Activated CD4-positive, alpha-beta T cell treated with anti-CD3 and anti-CD28 coated beads, Interleukin-2, amount 50 U/mL, for 1 hour (primary cell): ENCODE measurements at places on chromosomes 1 and 21.
A peak's percentile ranks its signal among the peaks of the same experiment; 100 is the strongest.

GRCh38 chr1:243462929-243463697, 207.3 kb downstream of the SDCCAG8 start:
- DNase-seq = no peak

- DNase-seq = no peak
Observed at GRCh38 chr1:158728510-158729225, 8.1 kb upstream of the OR6K3 start.

- DNase-seq = no peak
Observed at GRCh38 chr1:169081503-169082123, 24.9 kb upstream of the ATP1B1 start.

- no peak for DNase-seq
Observed at GRCh38 chr1:214471458-214471857, 79.9 kb downstream of the PTPN14 start.

GRCh38 chr1:146036965-146037646, 15.6 kb upstream of the HJV start:
- DNase-seq = peak; percentile 69

GRCh38 chr1:217564833-217565232, 66.1 kb downstream of the GPATCH2 start:
- DNase-seq = no peak

- no peak for DNase-seq
Observed at GRCh38 chr1:162703708-162704107, 71.4 kb downstream of the DDR2 start.

GRCh38 chr1:206926286-206926685, 4.5 kb upstream of the FCMR start:
- no peak for DNase-seq

DNA sequence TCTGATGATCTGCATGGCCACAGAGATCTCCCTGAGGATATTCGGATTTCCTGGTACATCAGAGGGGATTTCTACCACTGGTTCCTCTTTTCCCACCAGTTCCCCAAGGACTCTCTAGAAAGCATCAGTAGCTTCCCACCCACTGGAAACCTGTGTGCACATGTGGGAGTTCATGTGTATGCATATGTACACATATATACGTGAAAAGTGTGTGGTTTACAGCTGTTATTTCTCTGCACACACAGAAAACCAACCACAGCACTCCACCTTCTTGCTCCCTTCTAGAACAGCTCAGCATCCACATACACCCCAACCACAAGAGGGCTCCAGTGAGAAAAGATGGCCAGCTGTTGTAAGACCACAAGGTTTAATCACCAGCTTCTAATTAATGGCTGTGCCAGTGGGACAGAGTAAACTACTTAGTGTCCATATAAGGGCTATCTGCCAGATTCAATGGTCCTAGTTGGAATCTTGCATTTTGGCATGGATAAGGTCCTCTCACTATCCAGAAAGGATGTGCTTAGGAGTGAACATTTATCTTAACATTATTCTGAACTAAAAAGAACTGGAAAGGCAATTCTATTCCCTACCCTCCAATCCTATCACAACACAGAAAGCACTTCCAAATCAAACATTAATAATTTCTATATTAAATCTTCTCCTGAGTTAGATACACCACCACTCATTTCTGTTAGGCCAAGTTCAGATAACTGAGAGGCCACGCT, 24.1 kb downstream of the GPR3 start:
- DNase-seq = peak; percentile 41

- no peak for DNase-seq
Observed at GRCh38 chr1:20071416-20071815, 1.4 kb downstream of the PLA2G5 start.

GRCh38 chr1:70666381-70667140, 255.5 kb downstream of the CTH start:
- no peak for DNase-seq

DNA sequence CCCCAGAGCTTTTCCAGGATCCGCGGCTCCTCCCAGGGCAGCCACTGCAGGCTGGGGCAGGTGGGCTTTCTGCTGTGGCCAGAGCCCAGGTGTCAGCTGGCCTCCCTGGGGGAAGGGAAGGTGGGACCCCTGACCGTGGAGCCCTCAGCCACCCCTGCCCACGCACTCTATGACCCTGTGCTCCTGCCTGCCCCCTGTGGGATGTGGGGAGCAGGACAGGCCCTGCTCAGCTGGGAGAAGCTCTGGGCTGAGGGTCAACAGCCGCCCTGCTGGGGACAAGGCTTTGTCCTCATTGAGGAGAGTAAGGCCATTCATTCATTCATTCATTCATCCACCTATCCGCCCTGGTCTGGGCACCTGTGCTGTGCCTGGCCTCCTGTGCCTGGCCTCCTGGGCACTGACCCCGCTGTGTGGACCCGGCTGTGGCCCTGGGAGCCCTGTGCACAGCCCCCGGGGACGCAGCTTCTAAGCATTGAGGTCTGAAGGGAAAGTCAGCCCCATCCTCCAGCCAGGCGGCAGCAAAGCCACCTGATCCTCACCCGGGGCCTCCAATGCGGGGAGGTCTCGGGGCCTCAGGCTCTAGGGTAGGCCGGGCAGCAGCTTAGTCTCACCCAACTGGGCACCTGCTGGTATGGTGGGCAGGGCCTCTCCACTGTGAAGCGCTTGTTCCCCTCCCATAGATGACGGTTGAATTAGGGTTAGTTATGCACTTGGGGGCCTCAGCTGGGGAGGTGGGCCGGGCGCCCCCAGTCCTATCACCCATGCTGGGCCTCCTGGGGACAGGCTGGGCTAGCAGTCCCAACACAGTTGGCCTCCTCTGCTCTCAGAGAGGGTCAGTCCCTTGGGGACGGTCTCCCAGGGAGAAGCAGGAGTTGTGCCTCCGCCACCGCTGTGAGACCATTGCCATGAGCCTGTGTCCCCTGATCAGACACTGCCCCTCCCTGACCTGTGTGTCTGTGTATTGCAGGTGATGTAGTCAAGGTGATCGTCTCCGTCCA, 6.0 kb downstream of the TNFRSF14 start:
- DNase-seq = no peak

- no peak for DNase-seq
Observed at GRCh38 chr21:31677047-31677446, 17.6 kb downstream of the SOD1 start.

DNA sequence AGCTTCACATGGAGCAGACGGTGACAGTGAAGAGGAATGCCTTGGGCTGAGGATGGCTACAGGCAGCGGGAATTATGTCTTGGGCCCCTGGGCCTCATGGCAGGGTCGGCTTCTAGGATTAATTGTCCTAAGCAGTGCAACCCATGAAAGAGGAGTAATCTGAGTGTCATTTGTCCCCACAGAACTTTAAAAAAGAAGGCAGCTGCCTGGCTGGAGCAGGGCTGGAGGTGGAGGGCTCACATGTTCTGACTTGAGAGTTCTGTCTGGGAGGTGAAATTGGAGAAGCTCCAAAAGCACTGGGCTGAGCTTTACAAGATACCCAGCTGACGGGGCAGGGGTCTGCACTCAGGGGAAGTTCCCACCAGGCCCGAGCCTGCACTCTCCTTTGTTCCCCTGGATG, 22.6 kb downstream of the CACNA1S start:
- no peak for DNase-seq

- DNase-seq = peak; percentile 7
Observed at GRCh38 chr1:38608202-38608864, 251.2 kb downstream of the RRAGC start.

- DNase-seq = no peak
Observed at GRCh38 chr1:64986903-64987871, 20.8 kb upstream of the JAK1 start.

- DNase-seq = no peak
Observed at GRCh38 chr1:22774833-22775182, 64.2 kb downstream of the EPHB2 start.

DNA sequence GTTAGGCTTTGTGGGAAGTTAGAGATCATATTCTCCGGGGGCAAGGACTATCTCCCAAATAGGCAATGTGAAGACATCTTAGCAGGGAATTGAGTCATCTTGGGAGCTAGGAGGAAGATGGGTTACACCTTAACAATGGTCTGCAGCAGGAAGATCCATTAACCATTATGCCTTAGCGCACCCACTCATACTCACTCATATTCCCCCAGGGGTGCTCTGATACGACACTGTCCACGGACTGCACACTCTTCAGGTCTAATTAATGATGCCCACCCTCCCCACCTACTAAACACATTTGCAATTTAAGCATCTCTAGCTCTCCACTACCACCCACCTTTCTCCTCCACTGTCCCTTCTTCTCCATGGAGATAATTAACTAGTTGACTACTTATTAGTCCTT, 857 bp upstream of the AK5 start:
- DNase-seq = no peak

GRCh38 chr1:33111965-33112364, 31.0 kb downstream of the AZIN2 start:
- DNase-seq = no peak

DNA sequence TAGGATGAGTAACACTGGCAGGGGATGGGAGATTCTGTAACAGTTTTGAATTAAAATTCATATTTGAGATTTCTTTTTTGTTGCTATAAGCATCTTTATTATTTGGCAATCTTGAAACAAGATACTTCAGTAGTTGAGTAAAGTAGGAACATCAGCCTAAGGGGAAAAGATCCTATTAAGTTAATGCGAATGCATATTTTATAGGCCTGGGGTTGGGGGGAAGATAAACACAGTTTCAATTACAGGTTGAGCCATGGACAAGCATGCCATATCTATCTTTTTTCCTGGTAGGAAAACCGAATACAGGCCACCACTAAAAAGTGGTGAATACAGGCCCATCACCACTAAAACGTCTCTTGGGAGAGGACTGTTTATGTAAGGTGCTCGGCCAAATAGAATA, 32.3 kb downstream of the SMAP2 start:
- no peak for DNase-seq

GRCh38 chr1:53686091-53686964, 52.6 kb downstream of the GLIS1 start:
- no peak for DNase-seq

DNA sequence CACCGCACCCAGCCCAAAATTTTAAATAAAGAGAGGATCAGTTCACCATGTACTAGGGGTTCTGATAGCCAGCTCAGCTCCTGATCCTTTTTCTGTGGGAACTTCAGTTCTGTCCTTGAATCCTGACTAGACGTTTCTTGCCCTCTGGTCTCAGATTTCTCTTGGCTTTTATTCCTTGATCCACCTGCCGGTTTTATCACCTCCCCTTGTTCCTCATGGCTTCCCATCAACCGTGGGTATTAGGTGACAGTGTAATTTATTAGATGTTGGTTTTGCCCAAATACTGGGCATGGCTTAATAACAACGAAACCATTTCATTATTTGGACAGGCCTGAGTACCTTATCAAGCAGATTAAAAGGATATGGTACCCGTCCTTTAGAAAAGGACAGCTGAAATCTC, 22.5 kb downstream of the SLC45A1 start:
- DNase-seq = no peak

DNA sequence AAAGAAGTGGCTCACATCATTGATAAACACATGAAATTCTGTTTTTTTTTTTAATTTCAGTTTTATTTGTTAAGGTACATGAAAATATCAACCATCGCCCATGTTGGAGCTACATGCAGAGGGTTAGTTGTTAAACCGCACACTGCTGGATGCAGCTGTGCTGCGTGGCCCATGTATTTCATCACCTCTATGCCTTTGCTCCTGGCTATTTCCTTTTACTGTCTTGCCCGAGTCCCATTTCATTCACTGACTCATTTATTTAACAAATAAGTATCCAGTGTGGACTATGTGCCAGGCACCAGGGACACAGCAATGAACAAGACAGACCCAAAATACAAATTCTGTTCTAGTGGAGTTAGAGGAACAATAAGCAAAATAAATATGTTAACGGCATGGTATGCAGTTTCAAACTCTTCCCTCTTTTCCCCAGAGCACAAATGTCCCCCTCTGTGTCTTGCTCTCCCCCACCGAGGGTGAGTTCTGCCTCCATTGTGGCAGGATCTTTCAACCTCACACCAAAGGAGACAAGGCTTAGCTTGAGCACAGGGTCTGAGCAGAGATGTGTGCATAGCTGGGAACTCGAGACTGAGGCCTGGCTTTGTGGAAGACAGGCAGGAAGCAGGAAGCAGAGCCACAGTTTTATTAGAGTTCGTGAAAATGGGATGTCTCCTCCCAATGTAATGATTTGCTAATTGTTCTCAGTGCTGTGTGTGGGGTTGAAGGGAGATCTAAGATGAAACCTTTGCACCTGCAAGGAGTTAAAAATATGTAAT, 44.6 kb downstream of the MAN1C1 start:
- DNase-seq = no peak

DNA sequence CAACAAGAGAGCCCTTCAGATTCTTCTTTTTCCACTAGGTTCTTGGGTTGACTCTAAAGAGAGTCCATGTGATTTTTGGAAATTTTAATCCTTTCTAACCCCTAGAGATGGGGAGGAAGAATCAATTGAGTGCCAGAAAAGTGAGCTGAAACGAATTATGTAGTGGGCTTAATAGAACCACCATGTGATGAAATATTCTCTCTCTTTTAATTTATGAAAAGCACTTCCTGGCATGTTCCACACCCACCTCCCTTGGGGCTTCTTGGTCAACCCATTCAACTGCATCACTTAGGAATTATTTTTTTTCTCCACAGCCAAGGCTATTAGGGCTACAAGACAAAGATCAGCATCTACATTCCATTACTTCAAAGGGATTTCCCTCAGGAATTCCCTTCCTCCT, 79.6 kb downstream of the ZC3H11B start:
- no peak for DNase-seq

GRCh38 chr1:192061556-192061955, 96.7 kb upstream of the RGS18 start:
- DNase-seq = no peak

- DNase-seq = no peak
Observed at GRCh38 chr1:1462318-1462966, 9.1 kb upstream of the ATAD3B start.

DNA sequence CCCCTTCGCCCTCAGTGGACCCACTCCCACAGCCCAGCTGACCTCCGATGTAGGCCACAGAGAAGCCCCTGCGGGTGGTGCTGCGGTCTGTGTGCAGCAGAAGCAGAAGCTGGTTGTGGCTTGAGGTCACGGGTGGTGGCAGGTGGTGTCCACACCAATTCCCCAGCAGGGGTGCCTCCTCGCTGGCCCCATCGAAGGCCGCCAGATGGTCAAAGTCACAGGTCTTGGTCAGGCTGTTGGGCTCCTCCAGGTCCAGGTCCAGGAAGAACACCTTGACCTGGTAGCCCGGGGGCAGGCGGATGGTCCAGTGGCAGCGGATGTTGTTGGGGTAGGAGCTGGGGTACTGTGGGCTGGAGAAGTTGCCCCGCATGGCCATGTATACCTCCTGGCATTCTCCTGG, 13.1 kb downstream of the CDCP2 start:
- no peak for DNase-seq

DNA sequence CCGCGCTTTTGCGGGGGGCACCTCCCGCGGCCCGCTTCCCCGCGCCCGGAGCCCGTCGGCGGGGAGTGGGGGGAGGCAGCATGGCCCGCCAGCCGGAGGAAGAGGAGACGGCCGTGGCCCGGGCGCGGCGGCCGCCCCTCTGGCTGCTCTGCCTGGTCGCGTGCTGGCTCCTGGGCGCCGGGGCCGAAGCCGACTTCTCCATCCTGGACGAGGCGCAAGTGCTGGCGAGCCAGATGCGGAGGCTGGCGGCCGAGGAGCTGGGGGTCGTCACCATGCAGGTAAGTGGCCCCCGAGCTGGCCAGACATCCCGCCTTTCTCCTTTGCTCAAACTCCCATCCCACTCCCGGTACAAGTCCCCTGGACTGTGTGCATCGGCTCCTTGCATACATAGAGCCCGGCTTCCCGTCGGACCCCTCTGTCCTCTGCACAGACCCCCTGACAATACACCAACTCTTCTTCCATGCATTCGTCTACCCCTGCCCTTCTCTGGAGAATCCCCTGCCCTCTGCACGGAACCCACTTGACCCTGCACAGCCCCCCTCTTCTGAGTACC, 812 bp downstream of the CACHD1 start:
- DNase-seq = no peak

GRCh38 chr1:115196296-115196695, 107.0 kb upstream of the TSPAN2 start:
- DNase-seq = no peak
